Tibial nerve (tissue), 4 donors: ENCODE measurements at places on chromosomes 3 and 15. TPM values are rescaled to one million over a fixed set of nuclear protein-coding genes. Genes with fewer than 3 reads are reported as not detected.

DNA sequence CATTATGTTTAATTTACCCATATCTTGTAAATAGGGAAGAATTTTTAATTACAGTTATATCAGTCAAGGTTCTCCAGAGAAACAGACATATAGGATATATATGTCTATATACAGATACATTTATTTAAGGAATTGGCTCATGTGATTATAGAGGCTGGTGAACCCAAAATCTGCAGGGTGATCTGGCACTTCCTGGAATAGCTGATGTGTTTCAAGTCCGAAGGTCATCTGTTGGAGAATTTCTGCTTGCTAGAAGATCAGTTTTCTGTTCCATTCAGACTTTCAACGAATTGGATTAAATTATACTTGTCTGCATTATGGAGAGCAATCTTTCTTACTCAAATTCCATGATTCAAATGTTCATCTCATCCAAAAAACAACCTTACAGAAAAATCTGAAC lies 694.6 kb upstream of the DPPA4 start:
- DNase-seq: no peak

- no peak for DNase-seq
Measured at GRCh38 chr3:60571511-60571910, 679.7 kb downstream of the FHIT start.

DNA sequence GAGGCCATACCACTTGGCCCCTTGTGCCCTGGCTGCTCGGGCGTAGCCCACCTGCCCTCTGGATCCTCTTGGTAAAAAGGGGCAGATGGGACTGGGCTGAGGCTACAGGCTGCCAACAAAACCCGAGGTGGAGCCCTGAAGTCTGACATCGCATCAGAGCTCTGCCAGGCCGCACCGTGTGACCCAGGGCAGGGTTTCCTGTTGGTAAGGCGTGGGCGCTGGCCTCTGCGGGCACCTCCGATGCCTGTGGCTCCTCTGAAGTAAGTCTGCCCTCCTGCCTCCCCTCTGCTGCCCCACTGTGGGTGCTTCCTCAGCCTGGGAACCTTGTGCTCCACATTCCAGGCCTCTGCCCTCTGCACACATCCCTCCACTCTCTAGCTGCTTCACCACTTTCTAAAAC lies 8.9 kb downstream of the CHDH start:
- no peak for DNase-seq

DNA sequence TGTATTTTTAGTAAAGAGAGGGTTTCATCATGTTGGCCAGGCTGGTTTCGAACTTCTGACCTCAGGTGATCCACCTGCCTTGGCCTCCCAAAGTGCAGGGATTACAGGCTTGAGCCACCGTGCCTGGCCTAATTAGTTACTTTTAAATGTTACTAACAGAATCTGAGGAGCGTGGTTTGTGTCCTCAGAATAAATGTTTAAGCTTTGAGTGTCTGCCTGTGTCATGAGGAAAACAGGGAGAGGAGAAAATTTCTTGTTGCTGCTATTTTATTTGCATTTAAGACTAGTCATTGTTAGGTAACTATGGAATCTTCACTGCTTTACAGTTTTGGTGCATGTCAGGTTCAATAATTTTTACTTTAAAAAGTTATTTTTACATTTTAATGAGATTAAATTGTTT lies 68.8 kb downstream of the TCF12 start:
- no peak for DNase-seq

- DNase-seq: no peak
Measured at GRCh38 chr15:72475674-72476073, 1.5 kb downstream of the ARIH1 start.

DNA sequence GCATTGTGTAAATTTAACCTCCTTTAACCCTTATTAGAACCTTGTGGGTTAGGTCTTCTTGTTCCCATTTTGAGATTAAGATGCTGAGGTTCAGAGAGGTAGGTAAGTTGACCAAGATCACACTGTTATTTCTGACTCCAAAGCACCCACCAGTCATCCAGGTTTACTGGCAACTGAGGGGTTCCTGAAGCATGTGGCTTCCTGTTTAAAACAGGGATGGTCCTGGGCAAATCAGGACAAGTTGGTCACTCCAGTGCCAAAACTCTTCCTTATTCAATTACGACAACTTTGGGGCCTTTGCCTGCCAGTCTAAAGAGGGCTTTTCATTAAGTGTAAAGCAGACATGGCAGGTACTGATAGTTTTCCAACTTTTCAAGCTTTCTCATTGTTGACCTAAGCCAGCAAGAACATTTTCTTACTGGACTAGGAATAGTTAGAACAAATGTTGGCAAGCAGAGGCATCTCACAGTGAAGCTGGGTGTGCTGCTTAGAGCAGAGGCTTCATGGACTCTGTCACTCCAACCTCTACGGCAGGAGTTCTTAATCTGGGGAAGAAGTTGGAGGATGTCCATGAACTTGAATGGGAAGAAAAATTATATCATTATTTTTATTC lies 149.4 kb upstream of the ADAMTS9 start:
- DNase-seq: no peak

DNA sequence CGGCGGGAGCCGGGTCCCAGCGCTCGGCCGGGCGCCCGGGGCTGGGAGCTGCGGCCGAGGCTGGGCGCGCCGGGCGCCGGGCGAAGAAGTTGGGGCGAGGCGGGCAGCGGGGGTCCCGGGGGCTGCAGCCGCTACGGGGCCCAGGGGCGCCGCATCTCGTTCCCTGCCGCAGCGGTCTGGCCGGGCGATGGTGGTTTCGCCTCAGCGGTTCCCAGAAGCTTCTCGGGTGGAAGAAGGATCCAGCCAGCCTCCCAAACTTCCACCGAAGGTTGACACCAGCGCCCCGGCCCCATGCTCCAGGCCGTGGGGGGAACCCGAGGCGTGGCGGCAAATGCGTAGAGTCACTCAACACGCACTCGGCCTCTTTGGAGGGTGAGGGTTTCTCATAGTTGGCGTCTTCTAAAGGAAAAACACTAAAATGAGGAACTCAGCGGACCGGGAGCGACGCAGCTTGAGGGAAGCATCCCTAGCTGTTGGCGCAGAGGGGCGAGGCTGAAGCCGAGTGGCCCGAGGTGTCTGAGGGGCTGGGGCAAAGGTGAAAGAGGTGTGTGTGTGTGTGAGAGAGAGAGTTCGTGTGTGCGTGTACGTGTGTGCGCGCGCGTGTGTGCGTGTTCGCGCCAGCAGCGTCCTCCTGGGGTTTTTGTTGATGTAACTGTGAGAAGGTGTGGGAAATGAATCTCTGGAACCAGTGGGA lies 940 bp downstream of the BOC start:
- DNase-seq: no peak

DNA sequence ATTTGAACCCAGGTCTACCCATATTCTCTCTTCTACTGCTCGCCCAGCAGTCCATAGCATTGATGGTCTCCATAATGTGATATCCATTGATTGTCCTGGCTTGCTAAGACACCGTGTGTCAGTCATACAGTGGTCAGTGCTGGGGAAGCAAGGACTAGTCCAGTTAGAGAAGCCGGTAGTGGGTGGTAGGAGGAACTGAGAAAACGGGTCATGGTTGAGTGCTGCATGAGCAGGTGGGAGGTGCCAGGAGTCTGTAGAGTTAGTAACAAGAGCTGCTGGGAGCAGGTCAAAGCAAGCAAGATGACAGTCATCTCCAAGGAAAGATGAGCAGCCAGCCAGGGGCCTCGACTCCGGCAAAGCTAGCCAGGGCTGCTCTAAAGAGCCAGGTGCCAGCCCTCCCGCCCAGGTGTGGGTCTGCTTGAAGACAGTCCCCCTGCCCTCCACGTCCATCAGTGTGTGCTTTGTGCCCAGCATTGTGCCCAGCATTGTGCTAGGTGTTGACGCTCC lies 29.5 kb upstream of the USP3 start:
- DNase-seq: no peak

DNA sequence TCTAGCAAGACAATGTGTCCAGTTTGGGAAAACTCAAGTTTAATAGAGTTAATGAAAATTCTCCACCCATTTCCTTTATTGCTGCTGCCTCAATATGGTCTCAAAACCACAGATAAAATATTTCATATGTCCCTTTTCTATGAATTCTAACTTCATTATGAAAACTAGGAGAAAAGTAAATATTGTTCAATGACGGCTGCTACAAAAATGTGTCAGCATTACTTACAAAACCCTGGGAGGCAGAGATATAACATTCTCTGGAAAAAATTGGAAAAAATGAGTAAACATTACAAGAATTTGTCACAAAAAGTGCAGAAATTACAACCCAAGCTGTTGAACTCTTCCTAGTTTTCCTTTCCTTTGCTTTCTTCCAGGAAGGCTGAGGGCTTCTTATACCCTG lies 22.2 kb upstream of the FBN1 start:
- no peak for DNase-seq

GRCh38 chr15:62211348-62211747 lies 46.3 kb upstream of the C2CD4B start:
- DNase-seq: no peak

FGF7 gene
- total RNA-seq: 102 TPM

CP gene
- 19.7 TPM for total RNA-seq

ACTRT3 gene
- 0.78 TPM for total RNA-seq

DENND6A gene
- 88.1 TPM for total RNA-seq

NPRL2 gene
- 22.7 TPM for total RNA-seq

FRMD5 gene
- 4.4 TPM for total RNA-seq

P2RY14 gene
- 9.4 TPM for total RNA-seq
